PC-9 (cell line): ENCODE measurements at places on chromosomes 7 and 10.

GRCh38 chr7:131600085-131600881 is 43.9 kb upstream of the PODXL start:
- H3K4me1 ChIP-seq = peaks cover 15% of the 10 kb centered on the region
- H3K4me3 ChIP-seq = no peak overlapping the region
- no peaks in the 10 kb centered on the region for H3K27me3 ChIP-seq
- no peak overlapping the region for H3K27ac ChIP-seq
- H3K36me3 ChIP-seq = no peaks in the 10 kb centered on the region
- no peak for DNase-seq

- H3K36me3 ChIP-seq = peaks cover 16% of the 10 kb centered on the region
- H3K27ac ChIP-seq = no peak overlapping the region
- H3K4me3 ChIP-seq = no peak overlapping the region
- peaks cover 9% of the 10 kb centered on the region for H3K4me1 ChIP-seq
- no peak for DNase-seq
These were observed 7.5 kb downstream of the HOXA4 start for GRCh38 chr7:27123007-27123476.

DNA sequence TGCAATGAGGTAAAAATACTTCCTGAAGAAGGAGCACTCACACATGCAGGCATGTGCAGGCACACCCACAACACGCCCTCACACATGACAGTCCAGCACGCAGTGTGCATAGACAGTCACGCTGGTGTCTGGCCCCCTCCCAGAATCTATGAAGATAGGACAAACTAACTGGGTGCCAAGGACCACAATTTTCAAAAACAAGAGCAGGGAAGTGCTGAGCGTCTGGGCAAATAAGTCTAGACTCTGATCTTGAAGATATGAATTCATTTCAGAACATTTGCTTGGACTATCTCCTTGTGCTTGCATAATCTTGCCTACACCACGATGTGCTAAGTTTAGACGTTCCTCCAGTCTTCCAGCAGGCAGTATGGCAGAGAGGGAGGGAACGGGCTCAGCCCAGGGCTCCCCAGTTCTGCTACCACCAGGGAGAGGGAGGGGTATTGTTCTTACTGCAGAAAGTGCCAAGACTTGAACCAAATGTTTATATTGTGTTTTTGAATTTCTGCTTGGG is 276.5 kb upstream of the KLF6 start:
- no peaks in the 10 kb centered on the region; the same call in none of the 2 replicates for H3K4me1 ChIP-seq
- no peaks in the 10 kb centered on the region for H3K36me3 ChIP-seq
- no peak for DNase-seq
- H3K27ac ChIP-seq = no peak overlapping the region
- H3K4me3 ChIP-seq = no peak overlapping the region
- H3K27me3 ChIP-seq = no peaks in the 10 kb centered on the region

GRCh38 chr10:57775250-57775649 is 492.4 kb downstream of the IPMK start:
- H3K27me3 ChIP-seq = no peaks in the 10 kb centered on the region
- no peak overlapping the region for H3K4me3 ChIP-seq
- H3K4me1 ChIP-seq = no peaks in the 10 kb centered on the region
- no peaks in the 10 kb centered on the region for H3K36me3 ChIP-seq
- no peak for DNase-seq
- no peak overlapping the region for H3K27ac ChIP-seq

- H3K27me3 ChIP-seq = no peaks in the 10 kb centered on the region
- DNase-seq = no peak
- H3K4me3 ChIP-seq = no peak overlapping the region
These were observed 80.4 kb downstream of the CLEC2L start for GRCh38 chr7:139603896-139604295.

- H3K36me3 ChIP-seq = no peaks in the 10 kb centered on the region
- peaks cover 4% of the 10 kb centered on the region; the same call in 1 of the 2 replicates for H3K4me1 ChIP-seq
- peak; percentile 69 for DNase-seq
These were observed 254.6 kb downstream of the TFEC start for GRCh38 chr7:115775981-115776380.

DNA sequence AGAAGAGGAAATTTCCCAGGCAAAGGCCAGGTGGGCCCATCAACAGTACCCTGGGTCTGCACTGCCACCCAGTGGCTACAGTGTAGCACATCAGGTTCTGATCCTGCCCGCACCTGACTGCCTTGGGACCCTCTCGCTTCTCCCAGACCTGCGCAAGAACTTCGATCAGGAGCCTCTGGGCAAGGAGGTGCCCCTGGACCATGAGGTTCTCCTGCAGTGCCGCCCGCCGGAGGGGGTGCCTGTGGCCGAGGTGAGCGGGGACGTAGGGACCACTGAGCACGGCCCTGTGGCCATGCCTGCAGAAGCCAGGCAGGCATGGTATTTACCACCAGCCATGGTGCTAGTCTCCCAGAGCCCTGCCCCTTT is 33.9 kb upstream of the SLC29A3 start:
- no peak overlapping the region for H3K27ac ChIP-seq
- H3K4me1 ChIP-seq = no peaks in the 10 kb centered on the region
- no peaks in the 10 kb centered on the region for H3K27me3 ChIP-seq
- H3K36me3 ChIP-seq = no peaks in the 10 kb centered on the region
- H3K4me3 ChIP-seq = no peak overlapping the region

DNA sequence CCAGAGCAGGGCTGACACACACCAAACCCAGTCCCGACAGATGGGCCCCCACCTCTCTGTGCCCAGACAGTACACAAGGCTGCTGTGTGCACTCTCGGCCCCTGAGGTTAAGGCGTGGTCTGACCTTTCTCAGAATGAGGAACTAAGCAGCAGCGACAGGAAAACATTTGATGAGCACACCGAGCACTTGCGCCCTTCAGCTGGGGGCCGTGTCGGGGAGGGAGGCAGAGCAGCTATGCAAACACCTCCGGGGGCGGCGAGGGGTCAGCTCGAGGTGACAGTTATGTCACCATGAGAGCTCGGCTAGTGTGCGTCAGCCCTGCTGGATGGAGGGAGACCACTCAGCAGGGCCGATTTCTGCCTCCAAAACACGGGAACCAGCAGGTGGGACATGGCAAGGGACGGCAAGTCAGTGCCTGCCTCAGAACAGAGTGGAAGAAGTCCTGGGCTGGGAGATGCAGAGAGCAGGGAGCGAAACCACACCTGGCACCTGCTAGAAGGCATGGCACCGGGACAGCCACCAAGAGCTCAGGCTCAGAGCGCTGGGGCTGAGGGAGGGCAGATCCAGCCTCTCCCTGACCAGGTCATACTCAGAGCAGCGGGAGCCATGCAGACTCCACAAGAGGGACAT is 57.4 kb downstream of the CHST15 start:
- no peaks in the 10 kb centered on the region for H3K36me3 ChIP-seq
- no peaks in the 10 kb centered on the region for H3K27me3 ChIP-seq
- H3K4me3 ChIP-seq = no peak overlapping the region

GRCh38 chr10:110223298-110223925 is 16.0 kb downstream of the MXI1 start:
- no peak overlapping the region for H3K27ac ChIP-seq
- H3K27me3 ChIP-seq = no peaks in the 10 kb centered on the region
- H3K36me3 ChIP-seq = no peaks in the 10 kb centered on the region
- no peak overlapping the region for H3K4me3 ChIP-seq
- peaks cover 15% of the 10 kb centered on the region for H3K4me1 ChIP-seq
- DNase-seq = no peak

DNA sequence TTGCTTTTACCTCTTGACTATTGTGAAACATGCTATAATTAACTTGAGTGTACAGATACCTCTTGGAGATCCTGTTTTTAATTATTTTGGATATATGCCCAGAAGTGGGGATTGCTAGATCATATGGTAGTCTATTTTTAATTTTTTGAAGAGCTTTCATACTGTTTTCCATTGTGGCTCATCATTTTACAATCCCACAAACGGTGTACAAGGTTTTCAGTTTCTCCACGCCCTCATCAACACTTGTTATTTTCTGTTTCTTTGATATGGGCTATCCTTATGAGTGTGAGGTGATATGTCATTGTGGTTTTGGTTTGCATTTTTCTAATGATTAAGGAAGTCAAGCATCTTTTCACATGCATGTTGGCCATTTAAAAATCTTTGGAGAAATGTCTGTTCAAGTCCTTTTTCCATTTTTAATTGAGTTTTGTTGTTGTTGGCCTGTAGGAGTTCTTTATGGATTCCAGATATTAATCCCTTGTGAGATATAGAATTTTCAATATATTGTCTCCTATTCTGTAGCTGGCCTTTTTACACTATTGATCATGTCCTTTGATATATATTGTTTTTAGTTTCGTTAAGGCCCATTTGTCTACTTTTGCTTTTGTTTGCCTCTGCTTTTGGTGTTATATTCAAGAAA is 7.5 kb downstream of the AGK start:
- no peak for DNase-seq
- no peak overlapping the region for H3K27ac ChIP-seq
- H3K4me1 ChIP-seq = no peaks in the 10 kb centered on the region
- H3K27me3 ChIP-seq = no peaks in the 10 kb centered on the region

- H3K27ac ChIP-seq = no peak overlapping the region
- no peaks in the 10 kb centered on the region for H3K36me3 ChIP-seq
- no peaks in the 10 kb centered on the region for H3K4me1 ChIP-seq
- no peak for DNase-seq
- H3K4me3 ChIP-seq = no peak overlapping the region
- no peaks in the 10 kb centered on the region for H3K27me3 ChIP-seq
These were observed 182.4 kb downstream of the TPK1 start for GRCh38 chr7:144653449-144653848.

GRCh38 chr7:139709485-139709884 is 68.3 kb downstream of the HIPK2 start:
- H3K4me1 ChIP-seq = no peaks in the 10 kb centered on the region
- DNase-seq = no peak
- no peaks in the 10 kb centered on the region for H3K27me3 ChIP-seq
- no peak overlapping the region for H3K4me3 ChIP-seq

DNA sequence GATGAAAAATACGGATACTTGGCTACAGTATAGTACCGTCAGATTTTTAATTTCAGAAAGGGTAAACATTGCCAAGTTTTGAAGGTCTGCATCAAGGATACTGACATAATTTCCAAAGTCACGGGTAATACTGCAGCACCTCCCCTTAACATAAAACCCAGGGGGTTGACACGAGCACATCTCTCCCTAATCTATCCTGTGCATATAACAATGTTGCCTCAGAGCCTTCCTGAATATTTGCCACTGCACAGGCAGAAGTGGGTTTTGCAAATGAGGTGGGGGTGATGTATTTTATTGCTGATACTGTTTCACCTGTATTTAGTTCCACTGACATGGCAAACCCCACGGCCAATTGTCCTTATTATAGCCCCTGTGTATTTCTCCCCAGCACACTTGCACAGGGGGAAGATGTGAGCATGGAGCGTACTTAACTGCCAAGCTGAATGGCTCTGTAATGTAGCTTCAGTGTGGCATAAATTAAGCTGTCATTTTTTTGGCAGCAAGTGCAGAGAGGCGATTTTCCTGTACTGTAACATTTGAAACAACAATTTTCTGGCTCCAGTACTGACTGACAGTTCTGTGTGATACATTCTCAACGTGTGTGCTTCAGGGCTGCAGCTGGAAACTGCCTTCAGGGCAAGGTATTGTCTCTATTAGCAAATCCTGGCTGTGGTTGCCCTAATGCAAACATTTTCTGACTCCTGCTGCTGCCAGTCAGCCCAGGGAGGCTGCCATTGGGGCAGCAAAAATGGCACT is 299.6 kb upstream of the SP4 start:
- H3K36me3 ChIP-seq = no peaks in the 10 kb centered on the region
- H3K27me3 ChIP-seq = no peaks in the 10 kb centered on the region
- H3K4me1 ChIP-seq = peaks cover 14% of the 10 kb centered on the region
- no peak overlapping the region for H3K4me3 ChIP-seq
- H3K27ac ChIP-seq = no peak overlapping the region

GRCh38 chr7:94445696-94446194 is 51.0 kb downstream of the COL1A2 start:
- no peaks in the 10 kb centered on the region for H3K36me3 ChIP-seq
- no peaks in the 10 kb centered on the region for H3K27me3 ChIP-seq
- no peak overlapping the region for H3K4me3 ChIP-seq
- H3K4me1 ChIP-seq = peaks cover 5% of the 10 kb centered on the region; the same call in 1 of the 2 replicates

DNA sequence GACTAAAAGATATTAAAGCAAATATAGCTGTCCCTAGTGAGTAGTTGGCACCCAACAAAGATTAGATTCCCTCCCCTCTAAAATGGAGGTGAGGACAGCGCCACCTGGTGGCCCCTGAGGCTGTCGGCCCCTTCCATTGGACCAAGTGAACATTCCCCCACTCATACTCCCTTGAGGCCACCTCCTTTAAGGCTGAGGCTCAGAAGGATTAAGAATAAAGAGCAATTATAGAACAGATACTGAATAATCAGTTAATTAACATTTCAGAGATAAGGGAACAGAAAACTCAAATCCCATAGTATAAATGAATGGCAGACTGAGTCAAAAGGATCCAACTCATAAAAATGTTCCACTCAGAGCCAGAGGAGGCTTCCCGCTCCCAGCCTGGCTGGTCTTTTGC is 130.4 kb upstream of the GHITM start:
- no peak overlapping the region for H3K27ac ChIP-seq
- no peak overlapping the region for H3K4me3 ChIP-seq
- peak; percentile 6 for DNase-seq
- peaks cover 36% of the 10 kb centered on the region; the same call in 1 of the 2 replicates for H3K27me3 ChIP-seq
- H3K36me3 ChIP-seq = no peaks in the 10 kb centered on the region

DNA sequence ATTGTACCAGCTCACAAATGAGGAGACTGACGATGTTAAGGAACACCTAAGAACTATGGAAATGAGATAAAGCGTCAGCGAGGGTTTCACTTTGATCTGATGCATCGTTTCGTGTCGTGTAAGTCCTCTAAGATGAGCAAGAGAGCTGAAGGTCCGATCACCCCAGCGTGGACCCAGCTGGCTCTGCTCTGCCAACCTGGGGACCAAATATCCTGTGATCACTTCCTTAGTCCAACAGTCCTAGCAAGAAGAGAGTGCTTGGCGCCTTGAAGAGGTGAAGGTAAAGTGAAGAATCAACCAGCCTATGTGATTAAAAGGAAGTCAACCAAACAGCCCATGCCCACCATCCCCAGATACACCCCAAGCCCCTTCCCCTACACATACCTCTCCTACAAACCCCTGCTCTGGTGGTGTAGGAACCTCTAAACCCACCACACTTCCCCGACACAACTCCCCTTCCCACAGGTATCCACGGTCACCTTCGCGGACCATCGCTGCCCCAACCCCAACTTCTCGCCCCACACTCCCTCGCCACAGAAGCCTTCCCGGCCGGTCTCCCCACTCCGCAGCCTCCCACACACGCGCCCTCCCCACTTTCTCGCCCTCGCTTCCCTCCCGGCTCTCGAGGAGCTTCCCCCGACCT is 722 bp downstream of the UPF2 start:
- H3K36me3 ChIP-seq = no peaks in the 10 kb centered on the region
- peak overlapping the region; percentile 90 for H3K4me3 ChIP-seq
- H3K4me1 ChIP-seq = peaks cover 17% of the 10 kb centered on the region
- H3K27me3 ChIP-seq = no peaks in the 10 kb centered on the region
- peak overlapping the region; percentile 86 for H3K27ac ChIP-seq

- H3K36me3 ChIP-seq = no peaks in the 10 kb centered on the region
- no peak overlapping the region for H3K27ac ChIP-seq
- DNase-seq = no peak
- no peaks in the 10 kb centered on the region for H3K27me3 ChIP-seq
- H3K4me1 ChIP-seq = no peaks in the 10 kb centered on the region
These were observed 227.3 kb downstream of the TCF7L2 start for GRCh38 chr10:113177156-113177935.

- no peak overlapping the region for H3K4me3 ChIP-seq
- H3K36me3 ChIP-seq = no peaks in the 10 kb centered on the region
- DNase-seq = no peak
- peaks cover 9% of the 10 kb centered on the region for H3K4me1 ChIP-seq
- H3K27me3 ChIP-seq = no peaks in the 10 kb centered on the region
- no peak overlapping the region for H3K27ac ChIP-seq
These were observed 32.5 kb downstream of the PRKAR2B start for GRCh38 chr7:107076781-107077698.
